ENCODE measurements at places on chromosomes 6 and 20. TPM values are rescaled to one million over a fixed set of nuclear protein-coding genes. Genes with fewer than 3 reads are reported as not detected.

The LTA gene
- not detected for total RNA-seq

The GPR63 gene
- total RNA-seq, result 8.7 TPM

The DOK5 gene
- not detected for total RNA-seq

The EFCAB8 gene
- total RNA-seq, result 0.28 TPM

DNA sequence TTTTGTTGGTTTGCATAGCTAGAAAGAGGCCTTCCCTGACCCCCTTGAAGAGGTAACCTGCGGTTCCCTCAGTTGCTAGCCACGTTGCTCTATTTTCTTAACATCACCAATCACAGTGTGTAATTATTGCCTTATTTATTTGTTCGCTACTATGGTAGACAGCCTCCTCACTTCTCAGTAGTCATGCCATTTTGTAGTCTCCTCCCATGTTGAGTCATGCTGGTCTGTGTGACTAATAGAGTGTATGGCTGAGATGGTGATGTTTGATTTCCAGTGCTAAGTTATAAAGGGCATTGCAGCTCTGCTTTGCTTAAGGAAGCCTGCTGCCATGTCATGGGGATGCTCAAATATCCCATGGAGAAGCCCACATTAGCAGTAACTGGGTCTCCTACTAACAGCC, 236.6 kb upstream of the CHD6 start:
- peaks cover 5% of the 10 kb centered on the region for H3K27me3 ChIP-seq
- H3K27ac ChIP-seq, result no peak overlapping the region
- no peaks in the 10 kb centered on the region for H3K36me3 ChIP-seq

- no peak overlapping the region for H3K27ac ChIP-seq
- H3K27me3 ChIP-seq, result no peaks in the 10 kb centered on the region
- no peak for DNase-seq
- no peak overlapping the region for H3K4me3 ChIP-seq
- H3K36me3 ChIP-seq, result no peaks in the 10 kb centered on the region
Measured at GRCh38 chr6:138586638-138587037, 87.3 kb upstream of the NHSL1 start.

GRCh38 chr6:44800784-44801592, 413.5 kb downstream of the CDC5L start:
- no peaks in the 10 kb centered on the region for H3K36me3 ChIP-seq
- peak; percentile 18 for DNase-seq
- no peak overlapping the region for H3K4me3 ChIP-seq
- peak overlapping the region; percentile 40 for H3K27ac ChIP-seq
- no peaks in the 10 kb centered on the region for H3K27me3 ChIP-seq
- H3K4me1 ChIP-seq, result peaks cover 32% of the 10 kb centered on the region

Measured in SJCRH30 (cell line).